Muscle of leg (tissue), 16 donors: ENCODE measurements at places on chromosomes 1 and 21.

DNA sequence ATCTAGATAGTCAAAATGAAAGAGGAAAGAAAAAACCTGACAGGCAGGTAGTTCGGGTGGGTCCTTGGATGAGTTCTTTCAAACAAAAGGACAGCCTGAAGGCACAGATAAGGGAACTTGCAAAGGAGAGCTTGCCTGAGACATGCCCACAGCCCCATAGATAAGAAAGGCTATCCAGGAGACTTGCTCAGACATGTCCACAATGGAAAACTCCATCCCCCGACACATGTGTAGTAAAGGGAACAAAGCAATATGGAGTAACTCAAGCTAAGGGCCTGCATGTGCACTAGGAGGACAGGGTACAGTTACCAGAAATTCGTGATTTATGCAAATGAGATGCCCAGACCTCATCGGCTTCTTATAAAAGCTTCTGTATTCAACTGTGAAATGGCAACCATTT lies 281.5 kb downstream of the NEGR1 start:
- no peak for DNase-seq

GRCh38 chr1:195894411-195894810 lies 713.8 kb downstream of the KCNT2 start:
- DNase-seq = no peak

GRCh38 chr1:3857791-3858129 lies 484 bp downstream of the DFFB start:
- no peak for DNase-seq

- DNase-seq = peak; percentile 58
Observed at GRCh38 chr1:78839704-78840277, 166.7 kb downstream of the ADGRL4 start.

GRCh38 chr1:225822655-225823403 lies 12.9 kb downstream of the EPHX1 start:
- no peak for DNase-seq
